ENCODE measurements at places on chromosomes 1 and 21.
A peak's percentile ranks its signal among the peaks of the same experiment; 100 is the strongest.

DNA sequence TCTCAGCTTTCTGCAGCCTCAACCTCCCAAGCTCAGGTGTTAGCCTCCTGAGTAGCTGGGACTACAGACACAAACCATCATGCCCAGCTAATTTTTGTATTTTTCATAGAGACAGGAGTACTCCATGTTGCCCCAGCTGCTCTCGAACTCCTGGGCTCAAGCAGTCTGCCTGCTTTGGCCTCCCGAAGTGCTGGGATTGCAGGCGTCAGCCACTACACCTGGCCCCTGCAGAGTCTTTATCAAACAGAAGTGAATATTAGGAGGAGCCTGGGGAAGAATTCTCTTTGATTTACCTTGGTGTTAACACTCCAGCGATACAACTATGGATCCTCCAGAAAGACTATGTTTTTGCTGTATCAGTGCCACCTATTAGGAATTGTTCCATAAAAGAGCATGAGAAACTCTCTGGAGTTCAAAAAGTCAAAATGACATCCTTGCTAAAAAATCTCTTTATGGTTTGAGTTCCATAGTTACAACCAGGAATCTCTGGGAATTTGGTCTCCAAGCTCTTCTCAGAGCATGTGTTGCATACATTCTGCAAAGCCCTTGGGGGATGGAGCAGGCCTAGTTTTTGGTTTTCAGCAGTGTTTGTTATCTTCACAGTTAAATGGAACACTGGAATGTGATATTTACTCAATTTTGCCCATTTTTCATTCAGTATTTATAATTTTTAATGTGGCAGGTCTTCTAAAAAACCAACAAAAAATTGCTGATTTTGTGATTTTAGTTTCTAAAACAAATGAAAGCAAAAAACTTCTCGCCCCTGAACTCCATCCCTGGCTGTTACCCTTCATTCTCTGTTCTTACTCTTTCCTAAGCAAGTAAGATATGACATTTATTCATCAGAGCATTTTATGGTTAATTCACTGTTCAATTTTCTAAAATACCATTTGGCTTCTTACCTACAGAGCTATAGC, 77.3 kb downstream of the OLFML2B start:
- no peak for DNase-seq

DNA sequence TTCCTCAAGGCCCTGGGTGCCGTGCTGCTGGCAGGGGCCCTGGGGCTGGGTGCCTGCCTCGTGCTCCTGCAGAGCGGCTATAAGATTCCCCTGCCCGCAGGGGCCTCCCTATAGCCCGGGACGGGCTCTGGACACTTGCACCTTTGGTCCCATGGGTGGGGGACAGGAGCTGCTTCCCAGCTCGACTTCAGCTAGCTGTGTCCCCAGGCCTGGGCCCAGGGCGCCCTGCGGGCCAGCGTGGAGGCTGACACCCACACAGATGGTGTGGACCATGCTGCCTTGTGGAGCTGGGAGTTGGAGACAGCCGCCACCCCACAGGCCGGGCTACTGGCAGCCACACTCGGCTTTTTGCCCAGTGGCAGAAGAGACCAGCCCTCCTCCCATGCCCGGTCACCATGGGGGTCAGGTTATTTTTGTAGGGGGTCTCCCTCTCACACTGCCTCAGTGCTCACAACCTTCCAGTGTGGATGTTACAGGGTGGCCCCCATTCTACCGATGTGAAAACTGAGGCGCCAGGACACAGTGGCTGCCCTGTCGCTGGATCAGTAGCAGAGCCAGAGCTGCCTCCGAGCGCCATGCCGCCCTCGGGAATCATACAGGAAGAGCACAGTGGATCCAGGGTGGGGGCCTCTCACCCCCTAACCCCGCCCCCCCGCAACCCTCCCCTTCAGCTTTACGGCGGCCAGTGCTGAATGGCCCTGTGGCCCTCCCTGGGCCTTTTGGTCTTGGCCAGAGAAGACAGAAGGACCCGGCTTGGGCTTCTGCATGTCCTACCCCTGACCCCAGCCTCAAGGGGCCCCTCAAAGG, 57.8 kb downstream of the DISP3 start:
- no peak for DNase-seq

GRCh38 chr1:9009438-9010370, 16.5 kb downstream of the SLC2A7 start:
- peak; percentile 71 for DNase-seq

- DNase-seq, result peak; percentile 39
Observed at GRCh38 chr1:179549368-179549700, 26.4 kb downstream of the NPHS2 start.
